ENCODE measurements at places on chromosomes 11 and 22. TPM values are rescaled to one million over a fixed set of nuclear protein-coding genes. Genes with fewer than 3 reads are reported as not detected.

LPXN gene
- 4.0 TPM for total RNA-seq

GRCh38 chr22:43153899-43154298, 2.5 kb downstream of the TSPO start:
- DNase-seq, result no peak

DNA sequence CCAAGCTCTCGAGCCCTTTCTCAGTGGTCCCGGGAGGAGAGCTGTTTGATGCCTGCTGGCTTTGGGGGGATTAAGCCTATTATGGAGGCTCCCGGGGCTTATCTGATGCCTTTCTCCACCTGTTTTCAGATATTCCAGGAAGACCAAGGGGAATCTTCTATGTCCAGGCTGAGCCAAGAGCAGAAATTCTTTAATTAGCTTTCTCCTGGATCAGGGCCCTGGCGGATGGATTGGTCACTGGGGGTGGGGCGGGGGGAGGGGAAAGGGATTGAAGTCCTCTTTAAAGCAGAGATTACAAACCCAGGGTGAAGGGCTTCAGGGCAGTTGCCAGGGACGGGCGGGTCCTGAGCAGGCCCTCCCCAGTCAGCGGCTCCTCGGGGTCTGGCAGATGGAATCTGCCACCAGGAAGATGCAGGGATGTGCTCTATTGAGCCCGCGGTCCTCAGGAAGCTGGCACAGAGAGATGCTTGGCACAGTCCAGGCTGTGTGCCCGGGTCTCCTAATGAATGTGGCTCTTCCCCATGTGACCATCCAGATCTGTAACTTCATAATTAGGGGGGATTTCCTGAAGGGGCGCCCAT, 33.6 kb downstream of the MACROD1 start:
- DNase-seq, result no peak

- no peak for DNase-seq
These were observed 55.9 kb downstream of the KCNC1 start for GRCh38 chr11:17790453-17790852.

DNA sequence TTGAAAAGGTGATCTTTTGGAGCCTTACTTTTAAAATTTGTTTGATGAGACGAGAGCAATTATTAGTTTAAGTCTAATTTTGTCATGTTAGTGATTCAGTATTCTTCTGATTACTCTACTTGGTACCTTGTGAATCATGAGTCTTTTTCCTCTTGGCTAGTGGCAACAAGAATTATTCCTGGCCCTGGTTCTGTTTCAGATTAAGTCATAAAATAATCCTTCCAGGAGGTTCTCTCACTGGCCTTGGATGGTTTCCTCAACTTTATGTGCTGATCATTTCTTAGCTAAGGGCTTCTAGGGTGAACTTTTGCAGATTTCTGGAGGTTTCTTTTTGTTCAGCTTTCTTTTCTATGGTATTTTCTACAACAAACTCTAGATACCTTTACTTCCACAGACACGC, 741.8 kb upstream of the LUZP2 start:
- DNase-seq, result no peak

DNA sequence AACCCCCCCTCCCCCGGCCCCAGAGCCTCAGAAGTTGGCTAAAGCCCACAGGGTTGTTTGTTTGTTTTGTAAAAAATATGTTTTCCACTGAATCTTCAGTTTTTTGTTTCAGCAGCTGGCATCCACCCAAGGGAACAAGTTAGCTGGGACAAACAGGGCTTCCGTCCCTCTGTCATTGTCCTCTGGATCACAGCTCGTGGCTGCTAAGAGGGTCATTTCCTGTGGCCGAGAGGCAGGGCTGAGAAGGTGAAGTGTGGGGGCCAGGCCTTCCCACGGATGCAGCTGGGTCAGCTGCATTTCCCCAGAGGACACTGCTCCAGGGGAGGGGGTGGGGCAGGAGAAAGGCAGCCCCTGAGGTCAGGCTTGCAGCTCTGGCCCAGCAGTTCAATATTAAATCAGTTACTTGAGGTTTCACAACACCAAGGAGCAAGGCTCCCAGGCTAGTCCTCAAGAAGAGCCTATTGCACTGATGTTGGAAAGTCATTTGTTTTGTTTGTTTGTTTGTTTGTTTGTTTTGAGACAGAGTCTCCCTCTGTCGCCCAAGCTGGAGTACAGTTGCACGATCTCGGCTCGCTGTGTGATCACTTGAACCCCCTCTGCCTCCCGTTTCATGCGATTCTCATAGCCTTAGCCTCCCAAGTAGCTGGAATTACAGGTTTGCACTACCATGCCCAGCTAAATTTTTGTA, 34.4 kb upstream of the SMTN start:
- no peak for DNase-seq

GRCh38 chr11:70597751-70598625, 199.7 kb downstream of the CTTN start:
- DNase-seq, result no peak

- no peak for DNase-seq
These were observed 356.3 kb upstream of the CCDC90B start for GRCh38 chr11:83642500-83642899.

- no peak for DNase-seq
These were observed 10.6 kb upstream of the NXPE4 start for GRCh38 chr11:114606003-114606801.

GRCh38 chr11:62340269-62340901, 3.1 kb downstream of the ASRGL1 start:
- DNase-seq, result peak; percentile 43

DNA sequence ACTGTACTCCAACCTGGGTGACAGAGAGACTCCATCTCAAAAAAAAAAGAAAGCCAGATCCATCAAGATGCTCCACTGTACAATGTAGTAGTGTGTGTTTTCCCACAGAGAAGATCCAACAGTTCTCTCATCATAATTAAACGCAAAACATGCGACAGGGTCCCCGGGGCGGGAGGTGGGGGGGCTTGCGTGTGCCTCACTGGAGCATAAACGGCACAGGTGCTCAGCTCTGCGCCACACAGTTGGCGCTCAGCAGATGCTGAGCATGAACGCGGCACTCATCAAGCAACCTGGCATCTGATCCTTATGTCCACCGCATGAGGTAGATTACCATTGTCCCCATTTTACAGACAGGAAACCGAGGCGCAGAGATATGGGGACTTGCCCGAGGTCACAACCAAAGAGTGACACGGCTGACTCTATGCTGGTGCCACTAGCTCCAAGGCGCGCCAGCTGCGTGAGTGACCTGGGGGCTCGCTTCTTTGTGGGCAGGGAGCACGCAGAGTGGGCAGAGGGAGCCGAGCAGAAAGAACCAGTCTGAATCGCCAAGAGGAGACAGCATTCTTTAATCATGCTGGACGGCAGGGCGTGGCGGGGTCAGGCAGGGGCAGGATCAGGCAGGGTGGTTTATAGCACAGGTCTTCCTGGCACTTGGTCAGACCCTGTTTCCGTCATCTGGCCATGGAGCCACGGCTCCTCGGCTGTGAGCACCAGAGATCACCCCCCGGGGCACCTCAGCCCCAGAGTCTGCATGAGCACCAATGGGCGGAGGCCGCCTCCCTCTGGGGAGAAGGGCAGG, 8.2 kb downstream of the C1QTNF6 start:
- DNase-seq, result no peak

DNA sequence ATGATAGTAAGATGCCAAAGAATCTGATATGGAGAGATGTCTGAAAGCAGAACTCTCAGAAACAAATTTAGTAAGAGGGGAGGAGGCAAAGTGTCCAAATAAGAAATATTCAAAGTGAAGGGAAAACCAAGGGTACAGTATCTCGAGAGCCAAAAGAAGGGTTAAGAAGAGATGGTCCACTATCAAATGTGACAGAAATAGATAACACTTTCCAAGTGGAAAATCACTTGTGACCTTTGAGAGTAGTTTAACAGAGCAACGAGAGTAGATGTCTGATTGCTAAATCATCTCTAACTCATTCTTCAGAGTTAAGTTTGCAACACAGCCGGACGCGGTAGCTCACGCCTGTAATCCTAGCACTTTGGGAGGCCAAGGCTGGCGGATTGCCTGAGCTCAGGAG, 4.3 kb upstream of the BUD13 start:
- DNase-seq, result no peak

GRCh38 chr11:57940044-57940756, 83.5 kb upstream of the OR9Q1 start:
- DNase-seq, result no peak

GRCh38 chr11:126793596-126793995, 207.0 kb downstream of the KIRREL3 start:
- no peak for DNase-seq

USP2 gene
- 1.1 TPM for total RNA-seq

DNA sequence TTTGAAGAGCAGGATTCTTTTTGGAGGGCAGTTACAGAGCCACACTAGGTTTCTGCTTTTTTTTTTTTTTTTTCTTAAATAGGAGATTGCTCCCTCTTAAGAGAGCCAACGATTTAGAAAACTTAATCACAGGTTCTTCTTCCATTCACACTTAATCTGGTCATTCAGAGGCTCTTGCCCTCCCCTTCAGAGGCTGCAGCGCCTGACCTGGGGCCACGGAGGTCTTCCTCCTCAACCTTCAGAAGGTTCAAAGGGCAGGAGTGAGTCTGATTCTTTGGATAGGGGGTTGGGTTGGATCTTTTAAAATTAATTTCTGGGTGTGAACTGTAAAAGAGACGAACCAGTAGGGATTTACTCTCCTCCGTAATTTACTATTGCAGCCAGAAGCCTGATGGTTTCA, 57.1 kb downstream of the ZNRF3 start:
- DNase-seq, result no peak

VSIG10L2 gene
- total RNA-seq, result not detected

Measured in Calu3 (cell line).